Tibial nerve (tissue), 4 donors: ENCODE measurements at places on chromosomes 11 and 22. TPM values are rescaled to one million over a fixed set of nuclear protein-coding genes. Genes with fewer than 3 reads are reported as not detected.

Gene HEPACAM
- total RNA-seq, result 16.1 TPM

Gene TMX2
- total RNA-seq, result 54.3 TPM

- no peaks in the 10 kb centered on the region for H3K4me1 ChIP-seq
- H3K27me3 ChIP-seq, result no peaks in the 10 kb centered on the region
- peaks cover 9% of the 10 kb centered on the region for H3K36me3 ChIP-seq
- no peak overlapping the region for H3K4me3 ChIP-seq
- DNase-seq, result no peak
- H3K27ac ChIP-seq, result no peak overlapping the region
Measured at GRCh38 chr11:75572744-75573143, 10.7 kb downstream of the SERPINH1 start.

DNA sequence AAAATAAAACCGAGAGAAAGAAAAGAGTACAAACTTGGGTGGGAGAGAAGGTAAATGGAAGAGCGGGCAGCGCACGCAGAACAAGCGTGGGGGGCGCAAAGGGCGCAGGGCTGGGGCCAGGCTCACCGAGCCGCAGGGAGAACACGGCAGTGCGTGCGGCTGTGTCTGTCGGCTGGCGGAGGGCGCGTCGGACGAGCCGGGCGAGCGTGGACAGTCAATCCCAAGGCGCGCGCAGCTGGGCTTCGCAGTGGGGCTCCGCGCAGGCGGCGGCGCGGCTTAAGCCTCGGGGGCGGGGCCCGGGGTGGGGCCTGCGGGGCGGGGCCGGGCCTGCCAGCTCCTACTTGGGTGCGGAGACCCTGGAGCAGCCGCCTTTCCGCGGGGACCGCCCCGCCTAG, at the start of gene UCP2:
UCP2 (minus strand) TSS at position 249 of the 395 bp plus-strand sequence. CDS start 4,465 bp downstream, outside the sequence.
- no peaks in the 10 kb centered on the region for H3K27me3 ChIP-seq
- peaks cover 7% of the 10 kb centered on the region for H3K36me3 ChIP-seq

GRCh38 chr11:130908770-130909625, 7.3 kb downstream of the SNX19 start:
- DNase-seq, result no peak
- H3K27me3 ChIP-seq, result no peaks in the 10 kb centered on the region
- H3K4me1 ChIP-seq, result peaks cover 15% of the 10 kb centered on the region
- H3K36me3 ChIP-seq, result peaks cover 99% of the 10 kb centered on the region
- H3K4me3 ChIP-seq, result no peak overlapping the region

GRCh38 chr11:111500481-111500880, 11.7 kb downstream of the BTG4 start:
- DNase-seq, result no peak
- no peaks in the 10 kb centered on the region for H3K4me1 ChIP-seq
- H3K4me3 ChIP-seq, result no peak overlapping the region
- H3K36me3 ChIP-seq, result no peaks in the 10 kb centered on the region

- no peaks in the 10 kb centered on the region for H3K4me1 ChIP-seq
- no peak overlapping the region for H3K27ac ChIP-seq
- no peaks in the 10 kb centered on the region for H3K27me3 ChIP-seq
Measured at GRCh38 chr11:92390783-92391182, 166.2 kb downstream of the FAT3 start.

GRCh38 chr22:49930596-49931412, 12.4 kb downstream of the CRELD2 start:
- H3K4me3 ChIP-seq, result no peak overlapping the region
- H3K27ac ChIP-seq, result peak overlapping the region; percentile 98
- H3K36me3 ChIP-seq, result no peaks in the 10 kb centered on the region
- H3K4me1 ChIP-seq, result peaks cover 63% of the 10 kb centered on the region
- peaks cover 7% of the 10 kb centered on the region for H3K27me3 ChIP-seq
- peak; percentile 72 for DNase-seq

GRCh38 chr11:119474682-119475596, 52.0 kb upstream of the THY1 start:
- H3K4me1 ChIP-seq, result no peaks in the 10 kb centered on the region
- H3K4me3 ChIP-seq, result no peak overlapping the region
- H3K27me3 ChIP-seq, result no peaks in the 10 kb centered on the region
- DNase-seq, result peak; percentile 35

- H3K27me3 ChIP-seq, result no peaks in the 10 kb centered on the region
- DNase-seq, result no peak
- H3K4me1 ChIP-seq, result no peaks in the 10 kb centered on the region
- no peak overlapping the region for H3K27ac ChIP-seq
Measured at GRCh38 chr11:45319077-45319476, 32.9 kb upstream of the SYT13 start.

- H3K4me3 ChIP-seq, result no peak overlapping the region
- no peak for DNase-seq
- H3K36me3 ChIP-seq, result no peaks in the 10 kb centered on the region
- peaks cover 7% of the 10 kb centered on the region for H3K4me1 ChIP-seq
- H3K27ac ChIP-seq, result no peak overlapping the region
Measured at GRCh38 chr11:130528298-130529261, 80.1 kb downstream of the ADAMTS15 start.
